ENCODE measurements at places on chromosomes 3 and 15. TPM values are rescaled to one million over a fixed set of nuclear protein-coding genes. Genes with fewer than 3 reads are reported as not detected.

The GOLGA8N gene
- total RNA-seq = 2.3 TPM

The ALDH1L1 gene
- not detected for total RNA-seq

The LACTB gene
- 10.1 TPM for total RNA-seq

The BCHE gene
- total RNA-seq = 3.1 TPM

The AMT gene
- 11.9 TPM for total RNA-seq

The FSD2 gene
- not detected for total RNA-seq

The HCLS1 gene
- total RNA-seq = 45.8 TPM

The FAM81A gene
- 0.23 TPM for total RNA-seq

- no peak for DNase-seq
Observed at GRCh38 chr3:109973733-109974132, 636.4 kb upstream of the DPPA4 start.

DNA sequence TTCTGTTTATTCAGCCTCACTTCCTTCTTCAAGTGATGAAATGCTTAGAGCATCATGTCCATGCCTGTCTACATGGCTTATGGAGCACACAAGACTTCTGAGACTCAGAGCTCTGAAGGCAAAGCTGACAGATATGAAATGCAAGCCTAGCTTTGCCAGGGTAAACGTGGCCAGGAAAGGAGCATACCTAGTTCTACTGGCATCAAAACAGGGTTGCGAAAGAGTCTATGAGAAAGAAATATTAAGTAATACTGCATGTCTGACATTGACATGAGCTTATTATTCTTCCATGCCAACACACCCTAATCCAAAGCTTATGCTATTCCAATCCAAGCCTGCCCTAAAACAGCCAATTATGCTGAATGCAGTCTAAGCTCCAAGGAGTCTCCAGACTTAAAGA, 391.5 kb downstream of the ERC2 start:
- no peak for DNase-seq

DNA sequence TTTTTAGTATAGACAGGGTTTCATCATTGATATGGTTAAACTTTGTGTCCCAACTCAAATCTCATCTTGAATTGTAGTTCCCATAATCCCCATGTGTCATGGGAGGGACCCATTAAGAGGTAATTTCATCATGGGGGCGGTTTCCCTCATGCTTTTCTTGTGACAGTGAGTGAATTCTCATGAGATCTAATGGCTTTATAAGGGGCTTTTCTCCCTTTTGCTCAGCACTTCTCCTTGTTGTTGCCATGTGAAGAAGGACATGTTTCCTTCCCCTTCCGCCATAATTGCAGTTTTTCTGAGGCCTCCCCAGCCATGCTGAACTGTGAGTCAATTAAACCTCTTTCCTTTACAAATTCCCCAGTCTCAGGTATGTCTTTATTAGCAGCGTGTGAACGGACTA, 20.2 kb upstream of the ZNF710 start:
- no peak for DNase-seq

DNA sequence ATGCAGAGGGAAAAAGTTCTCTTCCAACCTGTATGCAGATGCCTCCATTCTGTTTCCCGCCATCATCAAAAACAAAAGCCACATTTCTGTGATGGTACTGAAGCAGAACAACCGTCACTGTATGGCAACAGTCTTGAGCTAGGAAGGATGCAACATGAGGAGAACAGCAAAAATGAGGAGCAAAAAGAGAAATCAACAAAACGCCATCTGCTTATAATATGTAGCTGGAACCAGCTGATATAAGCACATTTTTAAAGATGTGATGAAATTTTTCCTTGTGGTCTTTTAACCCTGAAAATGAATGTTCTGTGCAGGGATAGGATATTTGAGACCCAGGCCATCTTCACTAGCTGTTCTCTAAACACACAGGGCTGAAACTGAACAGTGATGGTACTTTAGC, 287.0 kb downstream of the ZIC4 start:
- no peak for DNase-seq

DNA sequence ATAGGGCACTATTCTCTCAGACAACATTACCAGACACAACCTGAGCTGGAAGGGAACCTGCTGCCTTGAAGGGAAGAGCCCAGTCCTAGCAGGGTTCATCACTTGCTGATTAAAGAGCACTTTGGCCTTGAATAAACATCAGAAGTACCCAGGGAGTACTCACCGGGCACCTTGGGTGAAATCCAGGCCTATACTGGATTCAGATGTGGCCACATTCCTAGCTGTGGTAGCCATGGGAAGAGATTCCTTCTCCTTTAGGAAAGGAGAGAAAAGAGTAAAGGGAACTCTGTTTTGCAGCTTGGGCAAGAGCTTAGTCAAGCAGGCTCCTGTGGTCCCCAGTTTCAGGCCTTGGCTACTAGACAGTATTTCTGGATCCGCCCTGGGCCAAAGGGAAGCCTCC, 195.0 kb downstream of the SPATA16 start:
- no peak for DNase-seq

- no peak for DNase-seq
Observed at GRCh38 chr15:98953000-98953787, 54.4 kb downstream of the PGPEP1L start.

GRCh38 chr3:71905426-71905825, 120.5 kb upstream of the PROK2 start:
- no peak for DNase-seq

DNA sequence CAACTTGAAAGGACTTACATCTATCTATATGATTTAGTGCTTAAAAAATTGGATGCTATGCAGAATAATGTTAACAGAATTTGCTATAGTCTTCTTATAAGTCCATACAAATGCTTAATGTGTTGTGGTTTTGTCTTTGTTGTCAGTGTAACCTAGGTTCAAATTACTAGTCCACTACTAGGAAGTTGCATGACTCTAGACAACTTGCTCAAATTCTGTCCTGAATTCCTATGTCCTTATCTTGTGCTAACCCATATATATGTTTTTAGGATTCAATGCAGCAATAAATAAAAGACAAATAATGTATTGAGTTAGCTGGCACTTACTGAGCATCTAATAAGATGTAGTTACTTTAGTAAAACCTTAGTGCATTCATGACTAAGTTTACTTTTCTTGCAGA, 276.5 kb upstream of the KCNMB2 start:
- no peak for DNase-seq

GRCh38 chr3:162136136-162136535, 639.5 kb downstream of the OTOL1 start:
- no peak for DNase-seq

GRCh38 chr3:16743276-16743675, 138.1 kb upstream of the DAZL start:
- no peak for DNase-seq

DNA sequence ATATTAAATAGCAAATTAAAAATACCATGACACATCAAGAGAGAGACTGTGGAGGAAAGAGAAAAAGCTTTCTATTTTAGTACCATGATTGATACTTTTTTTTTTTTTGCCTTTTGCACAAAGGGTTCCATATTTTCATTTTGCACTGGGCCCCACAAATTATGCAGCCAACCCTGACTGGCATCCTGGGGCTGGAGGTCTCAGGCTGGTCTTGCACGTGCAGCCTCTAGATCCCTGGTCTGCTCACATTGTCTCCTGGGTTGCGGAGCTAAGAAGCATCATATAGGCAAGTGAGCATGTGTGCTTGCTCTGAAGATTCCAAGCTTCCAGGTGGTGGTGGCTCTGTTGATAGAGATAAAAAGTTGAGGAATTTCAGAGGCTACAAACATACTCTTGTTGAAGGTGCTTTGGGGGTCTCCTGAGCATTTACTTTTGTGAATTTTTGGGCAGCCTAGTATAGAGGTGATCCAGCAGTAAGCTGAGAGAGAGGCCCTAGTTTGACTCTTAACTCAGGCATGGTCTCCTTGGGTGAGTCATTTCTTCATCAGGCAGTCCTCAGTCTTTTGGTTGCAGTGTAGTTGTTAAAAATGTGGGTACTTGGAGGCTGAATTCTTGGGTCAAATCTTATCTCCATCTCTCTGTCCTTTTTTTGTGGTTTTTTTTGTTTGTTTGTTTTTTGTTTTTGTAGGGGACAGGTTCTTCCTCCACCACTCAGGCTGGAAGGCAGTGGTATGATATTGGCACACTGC, 31.3 kb downstream of the SMAD3 start:
- DNase-seq = no peak

DNA sequence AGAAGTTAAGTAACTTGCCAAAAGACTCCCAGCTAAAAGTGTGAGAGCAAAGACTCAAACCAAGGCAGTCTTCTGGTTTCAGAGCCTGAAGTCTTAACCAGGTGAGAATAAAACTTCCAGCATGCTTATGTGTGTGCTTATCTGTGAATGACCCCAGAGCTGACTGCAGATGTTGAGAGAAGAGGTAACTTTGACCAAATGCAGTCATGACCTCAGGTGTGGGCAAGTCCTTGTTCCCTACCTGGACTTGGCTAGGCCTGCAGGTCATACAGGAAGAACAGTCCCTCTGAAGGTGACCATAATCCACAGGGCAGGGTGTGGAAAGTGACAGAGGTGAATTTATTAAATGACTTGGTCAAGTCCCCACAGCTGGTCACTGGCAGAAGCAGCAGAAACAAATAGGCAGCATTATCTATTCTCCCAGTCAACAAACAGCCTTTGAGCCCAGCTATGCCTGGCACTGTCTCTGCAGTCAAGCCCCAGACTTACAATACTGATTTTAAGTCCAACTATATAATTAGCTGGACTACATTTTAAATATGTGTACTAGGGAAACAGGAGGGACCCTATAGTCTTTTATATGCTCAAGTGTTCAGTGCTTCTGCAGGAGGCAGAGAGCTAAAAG, 3.0 kb upstream of the CPEB1 start:
- no peak for DNase-seq

DNA sequence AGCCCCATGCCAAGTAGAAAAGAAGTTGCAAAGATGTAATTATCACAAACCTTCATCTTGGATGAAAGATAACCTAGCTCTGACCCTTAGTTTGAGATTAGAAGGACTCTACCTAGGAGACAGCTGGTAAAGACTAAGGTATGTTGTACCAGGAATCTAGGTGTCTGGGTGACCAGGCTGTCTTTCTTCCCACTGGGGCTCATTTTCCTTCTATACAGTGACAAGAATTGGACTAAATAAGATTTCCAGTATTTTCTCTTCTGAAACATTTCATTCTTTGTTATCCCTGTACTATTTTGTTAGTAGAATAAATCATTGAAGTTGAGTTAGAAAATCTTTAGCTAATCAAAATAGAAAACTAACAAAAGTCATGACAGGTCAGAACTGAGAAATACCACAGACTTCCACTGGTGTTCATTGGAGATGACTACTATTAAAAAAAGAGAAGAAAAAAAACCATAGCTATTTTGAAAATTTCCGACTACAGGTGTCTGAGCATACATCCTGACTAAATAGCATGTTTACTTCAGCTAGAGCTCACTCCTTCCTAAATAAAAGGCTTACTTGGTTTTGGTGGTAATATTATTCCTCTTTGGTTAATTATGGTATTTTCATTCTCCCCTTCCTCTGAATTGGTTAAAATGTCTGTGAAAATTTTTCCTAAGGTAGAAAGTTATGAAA, 10.1 kb downstream of the TGFBR2 start:
- DNase-seq = no peak

- no peak for DNase-seq
Observed at GRCh38 chr3:107813026-107813425, 277.8 kb downstream of the CD47 start.

- DNase-seq = no peak
Observed at GRCh38 chr15:92166751-92167405, 226.8 kb upstream of the ST8SIA2 start.

DNA sequence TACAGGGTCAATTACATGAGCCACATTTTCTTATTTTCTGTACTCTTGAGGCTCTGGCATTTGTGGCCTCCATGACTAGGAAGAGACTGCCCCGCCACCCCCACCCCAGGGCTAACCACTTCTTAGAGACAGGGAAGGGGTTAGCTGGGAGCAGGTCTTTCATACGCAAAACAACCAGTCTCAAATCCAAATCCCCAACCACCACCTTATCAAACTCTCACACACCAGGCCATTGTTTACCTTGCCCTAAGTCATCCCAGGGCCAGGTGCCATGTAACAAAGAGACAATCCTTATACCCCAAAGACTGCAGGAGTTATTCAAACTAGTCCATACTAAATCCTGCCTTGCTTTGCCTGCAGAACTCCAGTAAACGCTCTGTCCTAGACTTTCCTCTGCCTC, 77.8 kb downstream of the B3GNT5 start:
- no peak for DNase-seq
